ENCODE measurements at places on chromosomes 5 and 9.

GRCh38 chr5:83527221-83527620, 55.7 kb downstream of the VCAN start:
- H3K27me3 ChIP-seq = no peaks in the 10 kb centered on the region
- no peak overlapping the region for H3K27ac ChIP-seq
- peaks cover 5% of the 10 kb centered on the region for H3K4me1 ChIP-seq
- no peak for DNase-seq
- no peaks in the 10 kb centered on the region for H3K36me3 ChIP-seq

- no peaks in the 10 kb centered on the region for H3K36me3 ChIP-seq
- H3K27me3 ChIP-seq = no peaks in the 10 kb centered on the region
Observed at GRCh38 chr5:179160584-179160983, 100.4 kb downstream of the ZNF354C start.

DNA sequence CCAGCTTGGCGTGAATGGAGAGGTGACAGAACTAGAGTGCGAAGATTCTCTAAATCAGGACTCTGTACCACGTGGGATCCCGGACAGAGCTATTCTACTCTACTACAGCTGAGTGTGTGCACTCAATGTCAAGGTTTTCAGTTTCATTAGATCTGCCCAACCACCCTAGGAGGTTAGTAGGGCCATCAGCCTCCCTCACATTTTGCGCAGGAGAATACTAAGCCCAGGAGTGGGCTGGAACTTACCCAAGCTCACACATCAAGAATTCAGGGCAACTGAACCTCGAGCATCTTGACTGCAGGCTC, 68.3 kb upstream of the TBC1D2 start:
- H3K4me3 ChIP-seq = no peak overlapping the region
- no peaks in the 10 kb centered on the region for H3K36me3 ChIP-seq
- H3K4me1 ChIP-seq = no peaks in the 10 kb centered on the region
- H3K27me3 ChIP-seq = no peaks in the 10 kb centered on the region
- H3K27ac ChIP-seq = no peak overlapping the region
- no peak for DNase-seq

DNA sequence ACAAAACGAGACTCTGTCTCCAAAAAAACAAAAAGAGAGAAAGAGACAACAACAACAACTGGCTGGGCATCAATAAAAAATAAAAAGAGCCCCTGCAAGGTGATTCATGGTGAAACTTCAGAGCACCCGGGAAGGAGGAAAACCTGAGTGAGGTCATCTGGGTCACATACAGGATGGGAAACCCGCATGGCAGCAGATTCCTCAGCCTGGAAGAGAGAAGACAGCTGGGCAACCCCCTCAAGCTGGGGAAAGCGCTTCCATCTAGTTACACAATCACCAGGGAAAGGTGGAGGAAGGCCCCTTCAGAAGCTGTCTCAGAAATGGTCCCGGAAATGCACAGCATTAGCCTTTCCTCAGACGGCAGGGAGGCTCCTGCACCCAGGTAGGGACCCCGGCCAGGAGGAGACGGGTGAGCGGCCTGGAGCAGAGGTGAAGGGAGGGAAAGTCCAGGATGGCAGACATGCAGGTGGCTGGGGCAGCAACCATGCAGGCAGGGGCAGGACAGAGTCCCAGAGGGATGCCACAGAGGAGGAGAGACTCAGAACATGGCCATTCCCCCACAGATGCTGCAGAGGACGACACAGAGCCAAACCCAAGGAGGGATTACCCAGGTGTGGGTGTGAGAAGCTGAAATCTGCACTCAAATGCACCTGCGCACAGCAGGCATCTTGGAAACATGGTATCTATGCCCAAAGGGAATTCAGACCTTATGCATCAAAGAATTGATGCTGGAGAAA, 29.4 kb downstream of the CAMSAP1 start:
- no peaks in the 10 kb centered on the region for H3K4me1 ChIP-seq
- DNase-seq = no peak
- no peak overlapping the region for H3K27ac ChIP-seq
- H3K27me3 ChIP-seq = no peaks in the 10 kb centered on the region
- H3K4me3 ChIP-seq = no peak overlapping the region

DNA sequence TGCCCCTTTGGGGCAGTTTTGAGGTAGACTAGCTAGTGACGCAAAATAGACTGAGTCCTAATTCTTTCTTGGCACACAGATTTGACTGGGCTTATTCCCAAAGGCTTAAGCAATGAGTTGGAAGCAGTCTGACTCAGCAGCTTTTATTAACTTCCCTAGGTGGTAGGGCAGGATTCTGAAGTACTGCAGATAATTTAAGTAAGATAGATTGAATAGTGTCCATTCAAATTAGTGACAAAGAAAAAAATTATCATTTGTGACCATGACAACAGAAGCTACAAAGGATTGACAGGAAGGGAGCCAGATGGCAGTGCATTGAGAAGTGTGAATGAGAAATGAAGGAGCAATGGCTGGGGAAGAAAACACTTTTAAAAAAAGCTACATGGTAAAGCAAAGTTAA, 649.4 kb downstream of the CDH9 start:
- no peak for DNase-seq
- H3K27me3 ChIP-seq = no peaks in the 10 kb centered on the region
- no peak overlapping the region for H3K27ac ChIP-seq
- no peaks in the 10 kb centered on the region for H3K4me1 ChIP-seq
- no peaks in the 10 kb centered on the region for H3K36me3 ChIP-seq

DNA sequence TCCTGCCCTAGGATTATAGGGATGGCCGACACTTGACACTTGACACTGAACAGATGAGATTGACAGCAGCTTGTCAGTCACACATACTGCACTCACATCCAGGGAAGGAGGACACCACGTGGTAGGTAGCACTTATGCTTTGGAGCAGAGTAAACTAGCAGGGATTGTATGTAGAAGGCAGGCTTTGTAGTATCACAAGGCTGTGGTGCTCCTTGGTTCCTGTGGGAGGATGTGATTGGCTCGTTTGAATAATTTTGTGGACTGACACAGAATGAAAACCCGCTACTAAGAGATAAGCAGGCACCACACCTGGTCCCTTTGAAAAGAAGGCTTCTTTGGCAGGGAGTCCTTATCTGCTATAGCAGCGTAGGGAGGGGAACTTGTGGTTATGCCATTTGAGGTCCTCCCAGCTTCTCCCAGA, 63.6 kb upstream of the IL12B start:
- no peak for DNase-seq
- H3K27ac ChIP-seq = no peak overlapping the region
